ENCODE measurements at places on chromosomes 1 and 21. TPM values are rescaled to one million over a fixed set of nuclear protein-coding genes. Genes with fewer than 3 reads are reported as not detected.

DNA sequence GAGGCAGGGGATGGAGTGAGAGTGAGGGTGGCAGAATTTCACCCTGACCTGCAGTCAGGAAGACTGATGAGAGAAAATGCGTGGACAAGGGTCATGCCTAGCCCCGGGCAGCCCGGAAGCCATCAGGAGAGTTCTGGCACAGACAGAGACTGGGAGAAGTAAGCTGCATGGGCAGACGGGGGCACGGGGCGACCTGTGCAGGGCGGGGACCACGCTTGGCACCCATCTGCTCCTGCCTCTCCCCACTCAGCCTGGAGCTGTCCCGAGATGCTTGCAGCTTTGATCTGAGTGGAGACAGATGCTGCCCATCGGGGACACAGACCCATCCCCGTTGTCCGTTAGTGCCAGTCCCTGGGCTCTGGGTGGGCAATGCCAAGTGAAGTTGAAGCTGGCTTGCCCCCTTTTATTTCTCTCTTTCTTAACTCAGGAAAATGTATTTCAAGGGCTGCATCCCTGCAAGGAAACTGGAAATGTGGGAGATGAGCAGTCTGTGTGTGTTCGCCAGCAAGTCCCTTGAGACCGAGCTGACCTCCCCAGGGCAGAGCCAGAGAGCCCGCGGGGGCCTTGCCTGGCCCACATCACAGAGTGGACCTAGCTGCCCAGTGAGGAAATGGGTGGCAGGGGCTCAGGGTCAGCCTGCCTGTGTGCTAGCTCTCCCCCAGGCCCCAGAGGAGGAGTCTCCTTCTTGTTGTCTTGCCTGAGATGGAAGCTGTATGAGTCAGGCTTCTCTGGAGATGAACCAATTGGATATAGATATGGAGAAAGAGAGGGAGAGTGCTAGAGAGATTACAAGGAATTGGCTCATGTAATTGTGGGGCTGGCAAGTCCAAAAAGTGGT, 121.3 kb upstream of the C1orf174 start:
- no peak for DNase-seq
- H3K27ac ChIP-seq, result no peak overlapping the region

GRCh38 chr1:12230549-12231275, 882 bp downstream of the VPS13D start:
- H3K4me3 ChIP-seq, result peak overlapping the region; percentile 95
- no peaks in the 10 kb centered on the region for H3K27me3 ChIP-seq
- no peaks in the 10 kb centered on the region for H3K36me3 ChIP-seq

The FAM72B gene
- not detected for total RNA-seq

DNA sequence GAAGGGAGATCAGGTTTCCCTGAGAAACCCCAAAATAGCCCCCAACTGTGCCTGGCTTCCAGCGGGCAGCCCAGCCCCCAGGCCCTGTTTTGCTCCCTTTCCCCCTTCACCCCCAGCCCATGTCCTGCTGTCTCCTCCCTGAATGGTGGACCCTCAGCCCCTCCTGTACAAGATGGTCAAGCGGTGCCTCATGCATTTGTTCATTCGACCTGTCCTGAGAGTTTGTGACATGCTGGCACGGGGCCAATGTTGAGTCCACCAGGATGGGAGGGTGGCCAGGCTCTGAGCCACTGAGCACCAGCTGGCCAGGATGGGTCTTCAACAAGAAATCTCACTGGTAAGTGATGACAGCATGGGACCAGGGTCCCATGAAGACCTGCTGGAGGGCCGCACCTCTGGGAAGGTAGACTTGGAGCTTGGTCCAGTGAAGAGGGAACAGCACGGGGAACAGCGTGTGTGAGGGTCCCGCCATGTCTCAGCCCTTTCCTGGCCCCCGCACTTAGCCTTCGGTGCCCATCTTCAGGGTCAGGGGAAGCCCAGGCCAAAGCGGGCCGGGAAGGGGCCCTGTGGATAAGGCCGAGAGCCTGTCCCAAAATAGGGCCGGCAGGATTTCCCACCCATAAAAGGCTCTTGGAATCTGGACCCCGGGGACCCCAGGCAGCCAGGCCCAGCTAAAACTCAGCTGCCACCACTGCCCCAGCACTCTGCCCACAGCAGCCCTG, at the start of gene CALML6:
Gene CALML6 (plus strand): TSS at position 290 of the 722 bp plus-strand sequence. CDS start 21 bp downstream, at position 311.
- no peak for DNase-seq
- no peak within 1 kb of the TSS for H3K4me3 ChIP-seq
- no peaks in the 10 kb centered on the region for H3K36me3 ChIP-seq
- no peaks in the 10 kb centered on the region for H3K27me3 ChIP-seq

- no peak for DNase-seq
- H3K27me3 ChIP-seq, result no peaks in the 10 kb centered on the region
- H3K27ac ChIP-seq, result no peak overlapping the region
- H3K36me3 ChIP-seq, result no peaks in the 10 kb centered on the region
- H3K4me1 ChIP-seq, result no peaks in the 10 kb centered on the region
Measured at GRCh38 chr21:28540514-28540913, 452.2 kb downstream of the LTN1 start.

GRCh38 chr1:76381450-76382097, 307.0 kb downstream of the ST6GALNAC3 start:
- no peaks in the 10 kb centered on the region for H3K27me3 ChIP-seq
- no peak overlapping the region for H3K4me3 ChIP-seq
- H3K27ac ChIP-seq, result no peak overlapping the region
- no peak for DNase-seq

DNA sequence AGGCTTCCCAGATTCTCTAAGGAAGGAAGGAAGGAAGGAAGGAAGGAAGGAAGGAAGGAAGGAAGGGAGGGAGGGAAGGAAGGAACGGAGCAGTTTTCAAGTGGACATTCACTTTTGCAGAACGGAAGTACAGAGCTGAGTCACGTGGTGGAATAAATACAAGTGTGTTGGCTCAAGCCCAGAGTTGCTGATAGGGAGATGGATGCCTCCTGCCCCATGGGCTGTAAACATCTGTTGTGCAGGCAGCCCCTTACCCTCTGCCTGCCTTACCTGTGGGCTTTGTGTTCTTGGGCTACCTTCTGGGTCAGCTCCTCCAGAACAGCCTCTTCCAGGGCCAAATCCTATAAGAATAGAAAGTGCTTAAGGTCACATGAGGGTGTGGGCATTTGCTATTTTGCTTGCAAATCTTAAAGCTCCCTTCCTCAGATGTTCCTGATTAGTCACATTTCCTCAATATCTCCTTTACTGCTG, 121.7 kb downstream of the SMYD2 start:
- DNase-seq, result no peak
- H3K27ac ChIP-seq, result no peak overlapping the region
- peaks cover 11% of the 10 kb centered on the region for H3K36me3 ChIP-seq
- H3K4me1 ChIP-seq, result no peaks in the 10 kb centered on the region
- H3K4me3 ChIP-seq, result no peak overlapping the region
- H3K27me3 ChIP-seq, result no peaks in the 10 kb centered on the region

- H3K27ac ChIP-seq, result no peak overlapping the region
- no peak overlapping the region for H3K4me3 ChIP-seq
- no peak for DNase-seq
- no peaks in the 10 kb centered on the region for H3K36me3 ChIP-seq
- H3K27me3 ChIP-seq, result no peaks in the 10 kb centered on the region
Measured at GRCh38 chr1:190320952-190321351, 156.7 kb downstream of the BRINP3 start.

- H3K36me3 ChIP-seq, result no peaks in the 10 kb centered on the region
- no peaks in the 10 kb centered on the region for H3K27me3 ChIP-seq
- no peak for DNase-seq
- H3K4me1 ChIP-seq, result peaks cover 50% of the 10 kb centered on the region
- H3K27ac ChIP-seq, result peak overlapping the region; percentile 95
- no peak overlapping the region for H3K4me3 ChIP-seq
Measured at GRCh38 chr1:223710179-223711133, 1.9 kb upstream of the CAPN2 start.

The LCE2A gene
- total RNA-seq, result not detected

GRCh38 chr1:98323906-98324358, 337.6 kb upstream of the SNX7 start:
- H3K4me3 ChIP-seq, result no peak overlapping the region
- H3K36me3 ChIP-seq, result no peaks in the 10 kb centered on the region
- H3K27ac ChIP-seq, result peak overlapping the region; percentile 69
- no peaks in the 10 kb centered on the region for H3K27me3 ChIP-seq
- no peak for DNase-seq

DNA sequence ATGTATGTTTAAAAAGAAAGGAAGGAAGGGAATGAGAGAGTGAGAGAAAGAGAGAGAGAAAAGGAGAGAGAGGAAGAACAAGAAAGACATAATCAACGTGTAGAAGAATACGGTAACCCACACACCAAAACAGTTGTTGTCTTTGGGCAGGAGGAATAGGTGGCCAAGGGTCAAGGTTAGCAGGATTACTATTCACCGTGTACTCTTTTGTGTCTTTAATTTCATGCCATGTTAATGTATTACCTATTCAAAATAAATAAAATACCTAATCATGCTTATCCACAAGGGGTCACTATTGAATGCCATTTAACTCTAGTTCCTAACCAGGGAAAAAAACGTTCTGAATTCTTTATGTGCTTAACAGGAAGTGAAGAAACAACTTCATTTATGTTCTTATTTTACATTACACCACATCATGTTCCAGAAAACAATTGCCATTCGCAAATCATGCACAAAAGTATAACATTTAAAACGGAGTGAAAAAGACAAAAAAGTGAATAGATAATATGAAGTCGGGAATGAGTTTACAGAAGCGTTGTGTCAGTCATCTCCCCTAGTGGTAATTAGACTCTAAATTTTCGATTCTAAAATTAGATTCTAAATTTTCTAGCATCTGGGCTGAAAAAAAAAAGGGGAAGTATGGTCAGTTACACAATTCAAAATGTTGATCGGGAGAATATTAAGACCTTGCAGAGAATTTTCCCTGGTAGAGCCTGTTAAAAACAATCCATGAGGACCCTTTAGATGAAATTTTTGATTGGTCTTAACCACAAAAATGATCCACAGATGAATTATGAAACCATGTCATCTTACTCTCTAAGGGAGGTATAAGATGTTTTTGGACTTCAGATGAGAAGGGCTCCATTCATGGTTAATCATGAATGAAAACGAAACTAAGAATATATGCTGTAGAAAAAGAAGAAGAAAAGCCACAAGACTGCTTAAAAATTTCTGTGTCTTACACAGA, 700 bp upstream of the KMO start:
- H3K27me3 ChIP-seq, result no peaks in the 10 kb centered on the region
- H3K4me3 ChIP-seq, result peak overlapping the region; percentile 49
- H3K36me3 ChIP-seq, result no peaks in the 10 kb centered on the region
- H3K27ac ChIP-seq, result no peak overlapping the region
- DNase-seq, result no peak

The ETV3L gene
- not detected for total RNA-seq

GRCh38 chr21:35226968-35227744, 178.1 kb upstream of the RUNX1 start:
- no peaks in the 10 kb centered on the region for H3K36me3 ChIP-seq
- no peaks in the 10 kb centered on the region for H3K4me1 ChIP-seq

The NID1 gene
- total RNA-seq, result 172 TPM

- no peak overlapping the region for H3K27ac ChIP-seq
- no peaks in the 10 kb centered on the region for H3K4me1 ChIP-seq
- DNase-seq, result no peak
- no peaks in the 10 kb centered on the region for H3K36me3 ChIP-seq
- H3K27me3 ChIP-seq, result no peaks in the 10 kb centered on the region
Measured at GRCh38 chr1:227846265-227846858, 30.9 kb downstream of the PRSS38 start.

- H3K36me3 ChIP-seq, result peaks cover 41% of the 10 kb centered on the region
- H3K27ac ChIP-seq, result no peak overlapping the region
- DNase-seq, result no peak
Measured at GRCh38 chr21:45224189-45224938, 63.3 kb downstream of the POFUT2 start.

The SERINC2 gene
- 10.7 TPM for total RNA-seq

DNA sequence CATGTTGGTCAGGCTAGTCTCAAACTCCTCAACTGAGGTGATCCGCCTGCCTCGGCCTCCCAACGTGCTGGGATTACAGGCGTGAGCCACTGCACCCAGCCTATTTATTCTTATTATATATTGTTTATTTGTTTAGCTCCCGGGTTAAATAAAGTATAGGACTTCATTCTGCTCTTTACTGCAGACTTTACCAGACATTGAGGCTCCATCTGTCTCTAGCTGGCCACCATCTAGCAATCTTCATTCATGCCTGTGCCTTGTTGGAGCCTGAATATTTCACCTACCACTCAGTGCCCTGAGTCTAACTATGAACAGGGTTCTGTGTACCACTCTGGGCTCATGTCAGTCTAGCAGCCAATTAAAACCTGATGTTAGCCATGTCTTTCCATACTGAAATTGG, 2.1 kb upstream of the DDAH1 start:
- no peaks in the 10 kb centered on the region for H3K27me3 ChIP-seq
- H3K36me3 ChIP-seq, result no peaks in the 10 kb centered on the region
- peaks cover 4% of the 10 kb centered on the region for H3K4me1 ChIP-seq
- no peak overlapping the region for H3K4me3 ChIP-seq
- DNase-seq, result no peak
- no peak overlapping the region for H3K27ac ChIP-seq

The RNU1-1 gene
- under 0.01 TPM for total RNA-seq

- no peak overlapping the region for H3K4me3 ChIP-seq
- H3K27ac ChIP-seq, result no peak overlapping the region
- no peak for DNase-seq
- no peaks in the 10 kb centered on the region for H3K27me3 ChIP-seq
- no peaks in the 10 kb centered on the region for H3K36me3 ChIP-seq
Measured at GRCh38 chr1:227356620-227357146, 38.4 kb upstream of the CDC42BPA start.

GRCh38 chr1:59070610-59071009, 226.3 kb upstream of the FGGY start:
- H3K4me3 ChIP-seq, result no peak overlapping the region
- H3K36me3 ChIP-seq, result no peaks in the 10 kb centered on the region
- no peak overlapping the region for H3K27ac ChIP-seq
- no peaks in the 10 kb centered on the region for H3K4me1 ChIP-seq
- DNase-seq, result no peak

GRCh38 chr1:165353731-165354671, 2.5 kb downstream of the LMX1A start:
- no peaks in the 10 kb centered on the region for H3K36me3 ChIP-seq
- DNase-seq, result no peak
- H3K27ac ChIP-seq, result no peak overlapping the region
- H3K4me1 ChIP-seq, result no peaks in the 10 kb centered on the region
- H3K27me3 ChIP-seq, result peaks cover 11% of the 10 kb centered on the region

- no peaks in the 10 kb centered on the region for H3K27me3 ChIP-seq
- H3K4me1 ChIP-seq, result no peaks in the 10 kb centered on the region
- H3K4me3 ChIP-seq, result no peak overlapping the region
Measured at GRCh38 chr1:162373541-162374260, 3.0 kb downstream of the SPATA46 start.

GRCh38 chr21:26085127-26085526, 85.4 kb downstream of the APP start:
- no peak overlapping the region for H3K27ac ChIP-seq
- peaks cover 12% of the 10 kb centered on the region for H3K36me3 ChIP-seq
- H3K4me3 ChIP-seq, result no peak overlapping the region
- no peaks in the 10 kb centered on the region for H3K27me3 ChIP-seq
- no peak for DNase-seq
